ENCODE measurements at places on chromosomes 11 and 22.

DNA sequence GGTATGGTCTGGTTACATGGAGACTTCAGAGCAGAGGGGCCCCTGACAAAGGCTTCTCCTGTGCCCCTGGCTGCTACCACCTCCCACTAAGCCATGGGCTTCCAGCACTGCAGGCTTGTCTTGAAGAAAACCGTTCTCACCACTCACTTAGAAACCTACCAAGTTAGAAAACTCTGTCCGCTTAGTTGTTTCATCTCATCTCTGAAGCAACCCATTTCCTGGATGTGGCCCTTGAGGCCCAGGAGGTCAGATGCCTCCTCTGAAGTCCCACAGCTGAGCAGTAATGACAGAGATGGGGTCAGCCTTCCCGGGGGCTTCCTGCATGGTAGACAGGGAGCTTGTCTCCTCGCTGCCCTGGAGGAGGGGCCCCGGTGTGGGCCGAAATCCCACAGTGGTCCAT is 12.9 kb downstream of the CSF2RB start:
- no peak for DNase-seq

- DNase-seq: no peak
These were observed 159 bp downstream of the FZD4 start for GRCh38 chr11:86955111-86955360.

DNA sequence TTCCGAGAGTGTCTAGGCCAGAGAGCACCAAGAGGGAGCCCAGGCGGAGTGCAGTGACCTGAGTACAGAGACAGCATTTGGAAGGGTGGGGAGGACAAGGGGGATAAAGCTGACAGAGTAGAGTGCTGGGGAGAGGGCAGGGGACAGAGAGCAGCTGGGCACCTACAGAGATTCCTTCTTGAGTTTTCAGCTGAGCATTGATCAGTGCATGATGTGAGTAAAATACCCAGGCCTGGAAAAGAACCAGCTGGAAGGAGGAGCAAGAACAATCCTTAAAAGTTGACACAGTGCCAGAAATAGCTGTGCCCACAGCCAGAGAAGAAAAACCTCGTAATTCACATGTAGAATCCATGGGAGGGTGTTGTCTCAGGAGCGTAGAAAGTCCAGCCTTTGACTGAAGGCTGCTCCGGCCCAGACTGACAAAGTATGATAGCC is 33.9 kb upstream of the PANX2 start:
- DNase-seq: no peak

- DNase-seq: no peak
These were observed 68.9 kb downstream of the C22orf31 start for GRCh38 chr22:28992565-28993356.

- no peak for DNase-seq
These were observed 285.0 kb downstream of the TTC28 start for GRCh38 chr22:28394513-28395110.

- DNase-seq: peak; percentile 66
These were observed 13.7 kb upstream of the SEC14L3 start for GRCh38 chr22:30485362-30485988.

- DNase-seq: no peak
These were observed 100.9 kb downstream of the MRTFA start for GRCh38 chr22:40535642-40536041.

GRCh38 chr11:67372993-67373647 is at the start of gene CLCF1:
CLCF1 (minus strand) TSS chr11:67373598; CDS start chr11:67373539, 59 bp downstream.
- no peak for DNase-seq

- DNase-seq: no peak
These were observed 14.2 kb downstream of the ZBTB44 start for GRCh38 chr11:130300567-130300966.

DNA sequence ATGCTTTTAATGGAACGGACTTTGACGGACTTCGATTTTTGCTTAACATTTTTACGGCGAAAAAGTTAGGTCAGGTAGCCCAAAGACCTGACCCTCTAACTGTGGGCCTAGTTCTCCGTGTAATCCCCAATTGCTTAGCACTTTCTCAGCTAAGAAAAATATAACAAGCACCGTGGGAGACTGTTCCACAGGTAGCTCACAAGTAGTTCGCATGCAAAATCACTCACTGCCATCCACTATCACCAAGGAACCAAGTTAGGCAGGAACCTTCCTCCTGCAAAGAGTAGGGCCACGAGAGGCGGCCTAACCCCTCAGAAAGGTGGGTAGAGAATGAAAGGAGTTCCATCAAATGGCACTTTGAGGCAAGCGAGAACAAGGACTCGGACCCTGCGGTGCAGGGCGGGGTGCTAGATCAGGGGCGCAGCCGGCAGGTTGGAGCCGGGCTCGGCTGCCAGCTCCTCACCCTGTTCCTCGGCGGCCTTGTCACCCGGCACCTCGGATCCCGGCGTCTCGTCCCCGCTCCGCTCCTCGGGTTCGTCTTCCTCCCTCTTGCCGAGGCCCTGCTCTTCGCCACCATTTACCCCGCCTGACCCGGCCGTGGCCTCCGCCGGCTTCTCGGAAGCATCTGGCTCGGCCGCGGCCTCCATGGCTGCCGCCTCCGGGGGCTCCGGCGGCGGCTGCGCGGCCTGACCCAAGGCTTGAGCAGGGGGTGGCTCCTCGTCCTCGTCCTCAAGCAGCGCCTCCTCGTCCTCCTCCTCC is 922 bp downstream of the HNRNPUL2 start:
- DNase-seq: no peak

DNA sequence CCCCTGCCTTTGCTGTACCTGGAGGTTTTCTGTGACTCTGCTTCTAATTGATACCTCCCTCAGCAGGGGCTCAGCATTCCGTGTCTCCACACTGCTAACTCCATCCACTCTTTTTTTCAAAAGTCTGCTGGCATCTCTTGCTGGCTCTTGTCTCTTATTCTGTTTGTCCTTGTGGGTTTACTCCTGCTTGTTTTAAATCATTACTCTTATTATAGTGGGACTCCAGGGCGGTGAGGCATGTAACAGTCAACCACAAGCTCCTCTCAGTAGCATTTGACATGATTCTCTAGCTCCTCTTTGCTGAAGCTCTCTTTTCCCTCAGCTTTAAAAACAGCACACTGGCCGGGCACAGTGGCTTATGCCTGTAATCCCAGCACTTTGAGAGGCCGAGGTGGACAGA is 260.2 kb upstream of the NARS2 start:
- DNase-seq: no peak

- DNase-seq: no peak
These were observed 57.9 kb downstream of the GRAMD4 start for GRCh38 chr22:46678003-46678657.

DNA sequence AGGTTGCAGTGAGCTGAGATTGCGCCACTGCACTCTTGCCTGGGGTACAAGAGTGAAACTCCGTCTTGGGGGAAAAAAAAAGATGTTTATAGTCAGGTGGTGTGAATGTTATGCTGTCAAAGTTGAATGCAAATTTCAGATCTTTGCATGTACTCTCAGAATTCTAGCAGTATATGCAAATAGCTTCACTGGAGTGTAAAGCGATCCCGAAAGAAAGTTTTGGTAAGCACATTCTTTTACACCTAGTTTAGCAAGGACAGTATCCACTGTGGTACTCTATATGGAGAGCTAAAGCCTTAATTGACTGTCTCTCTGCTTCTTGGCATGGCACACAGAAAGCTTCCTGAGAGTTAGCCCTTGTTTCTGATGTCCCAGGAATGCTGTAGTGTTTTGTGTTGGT is 4.0 kb downstream of the JAM3 start:
- DNase-seq: no peak

DNA sequence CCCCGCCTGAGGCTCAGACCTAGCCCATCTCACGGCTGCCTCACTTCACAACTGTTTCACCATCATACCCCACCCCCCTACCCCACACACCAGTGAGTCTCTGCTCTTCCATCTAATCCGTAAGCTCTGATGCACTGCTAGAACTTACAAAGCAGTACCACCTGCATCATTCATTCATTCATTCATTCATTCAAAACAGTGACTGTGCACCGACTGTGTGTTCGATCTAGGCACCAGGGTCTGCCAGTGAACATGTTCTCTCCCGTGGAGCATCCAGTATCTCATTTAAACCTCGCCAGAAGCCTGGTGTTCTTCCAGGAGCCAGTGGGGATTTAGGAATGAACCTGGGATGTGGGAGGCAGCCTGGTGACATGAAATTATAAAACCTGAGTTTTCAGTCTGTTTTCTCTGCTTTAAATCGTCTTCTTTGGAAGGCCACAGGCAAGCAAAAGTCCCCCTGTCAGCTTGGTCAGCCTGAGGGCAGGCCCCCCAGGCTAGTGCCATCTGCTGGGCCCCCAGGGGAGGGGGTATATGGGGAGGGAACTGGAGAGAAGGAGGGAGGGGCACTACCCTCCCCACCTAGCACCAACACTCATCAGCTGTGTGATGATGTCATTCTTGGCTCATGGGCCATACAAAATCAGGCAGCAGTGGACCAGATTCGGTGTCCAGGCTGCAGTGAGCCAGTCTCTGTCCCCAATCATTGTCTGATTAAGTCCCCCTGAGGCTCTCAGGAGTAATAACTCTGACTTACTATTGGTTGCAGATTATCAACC is 18.4 kb downstream of the TMPRSS6 start:
- no peak for DNase-seq

- DNase-seq: no peak
These were observed 7.2 kb downstream of the TMEM86A start for GRCh38 chr11:18705651-18706281.

- DNase-seq: no peak
These were observed 14.0 kb downstream of the GRAMD1B start for GRCh38 chr11:123443851-123444623.

GRCh38 chr11:117179048-117179999 is 781 bp downstream of the SIDT2 start:
- no peak for DNase-seq

GRCh38 chr22:38572065-38572464 is 2.1 kb upstream of the DMC1 start:
- DNase-seq: peak; percentile 9

DNA sequence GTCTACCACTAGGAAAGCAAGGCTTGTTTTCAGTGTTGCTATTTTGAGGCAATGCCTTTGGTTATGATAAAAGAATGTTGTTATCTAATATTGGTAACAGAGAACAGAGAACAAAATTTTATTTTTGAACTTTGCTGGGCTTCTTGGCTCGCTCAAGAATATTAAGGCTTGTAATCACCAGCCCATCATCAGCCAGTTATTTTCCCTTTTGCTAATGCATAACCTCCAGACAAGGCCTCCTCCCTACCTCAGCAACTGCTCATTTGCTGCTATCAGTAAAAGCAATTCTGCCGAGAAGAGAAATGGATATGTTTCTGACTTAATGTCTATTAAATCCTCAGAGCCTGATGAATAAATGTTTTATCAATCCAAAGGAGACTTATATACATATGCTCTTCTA is 8.9 kb downstream of the MTMR2 start:
- DNase-seq: no peak

- DNase-seq: no peak
These were observed 172.9 kb upstream of the NECTIN1 start for GRCh38 chr11:119901657-119902577.

GRCh38 chr11:36364551-36365325 is 68.7 kb downstream of the PRR5L start:
- no peak for DNase-seq

DNA sequence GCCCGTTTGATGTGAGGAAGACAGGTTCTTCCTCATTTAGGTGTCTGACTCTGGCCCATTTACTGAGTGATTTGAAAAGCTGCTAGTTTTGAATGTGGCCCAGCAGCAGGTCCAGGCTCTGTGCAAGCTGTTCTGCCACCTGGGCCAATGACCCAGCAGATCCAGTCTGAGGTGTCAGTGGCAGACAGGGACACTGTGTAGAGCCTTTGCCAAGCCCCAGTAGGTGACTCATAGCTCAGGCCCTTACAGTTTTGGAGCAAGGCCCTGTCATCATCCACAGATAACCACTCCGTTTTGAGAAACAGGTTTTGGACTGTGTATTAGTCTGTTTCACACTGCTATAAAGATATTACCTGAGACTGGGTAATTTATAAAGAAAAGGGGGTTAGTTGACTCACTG is 23.9 kb downstream of the TSPAN32 start:
- DNase-seq: no peak

- no peak for DNase-seq
These were observed 4.4 kb upstream of the RNF169 start for GRCh38 chr11:74744277-74744676.

DNA sequence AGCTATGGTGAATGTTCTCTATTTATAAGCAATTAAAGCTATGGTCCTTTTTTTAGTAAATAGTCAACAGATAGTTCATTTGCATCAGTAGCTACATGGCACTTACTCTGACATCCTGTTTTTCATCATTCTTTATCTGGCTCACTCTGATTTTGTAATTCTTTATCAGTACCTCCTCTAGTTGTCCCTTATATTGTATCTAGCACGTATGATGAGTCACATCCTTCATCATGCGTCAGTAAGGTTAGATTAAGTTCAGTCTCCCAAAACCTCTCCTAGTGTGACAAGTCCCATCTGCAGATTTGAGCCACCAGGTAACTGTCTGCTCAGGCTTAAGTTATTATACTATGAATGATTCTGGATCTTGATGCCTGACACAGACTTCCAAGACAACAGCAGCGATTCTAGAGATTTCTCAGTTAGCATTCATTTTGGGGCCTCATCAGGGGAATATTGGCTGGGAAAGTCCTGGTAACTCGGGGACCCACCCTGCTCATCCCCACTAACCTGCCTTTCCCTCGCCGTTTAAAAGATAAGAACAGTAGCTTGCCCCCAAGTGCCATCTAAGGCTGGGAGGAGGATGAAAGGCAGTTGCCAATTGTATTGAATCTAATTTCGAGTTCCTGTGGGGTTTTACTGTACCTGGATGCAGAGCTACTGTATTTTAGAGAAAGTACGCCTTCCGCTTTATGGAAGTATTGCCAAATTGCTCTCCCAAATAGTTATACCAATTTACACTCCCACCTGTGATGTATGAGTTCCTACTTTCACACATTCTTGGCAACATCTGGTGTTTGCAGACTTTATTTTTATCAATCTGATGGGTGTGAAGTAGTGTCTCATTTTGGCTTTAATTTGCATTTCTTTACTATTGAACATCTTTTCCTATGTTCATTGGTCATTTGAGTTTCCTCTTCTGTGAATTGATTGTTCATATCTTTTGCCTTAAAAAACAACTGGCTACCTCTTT is 55.9 kb downstream of the ZC3H12C start:
- no peak for DNase-seq

GRCh38 chr11:74267014-74267413 is 44.4 kb downstream of the P4HA3 start:
- DNase-seq: no peak

- DNase-seq: no peak
These were observed 54.5 kb downstream of the PACS1 start for GRCh38 chr11:66124564-66124963.

DNA sequence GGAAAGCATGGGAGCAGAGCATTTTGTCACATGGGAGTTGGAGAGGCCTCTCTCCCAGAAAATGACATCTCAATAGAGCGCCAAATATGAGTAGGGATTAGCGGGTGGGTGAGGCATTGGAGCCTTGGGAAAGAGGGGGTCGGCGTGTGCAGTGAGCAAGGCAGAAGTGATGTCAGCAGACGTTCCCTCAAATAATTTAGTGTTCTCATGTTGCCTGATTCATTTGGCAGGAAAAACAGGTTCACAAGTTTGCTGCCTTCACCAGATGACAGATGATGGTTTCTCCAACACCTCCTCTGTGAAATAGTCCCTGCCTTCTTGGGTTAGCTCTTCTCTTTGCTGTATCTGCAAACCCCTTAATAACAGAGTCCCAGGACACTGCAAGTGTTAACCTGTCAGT is 118.5 kb upstream of the ARHGAP20 start:
- DNase-seq: no peak

- no peak for DNase-seq
These were observed 345.8 kb downstream of the BRD1 start for GRCh38 chr22:49481659-49482399.

GRCh38 chr11:61872935-61873565 is 18.3 kb downstream of the FADS3 start:
- DNase-seq: no peak

Data from activated T-cell treated with anti-CD3 and anti-CD28 coated beads for 24 hours (primary cell).